ENCODE measurements at places on chromosomes 2 and 18.
A peak's percentile ranks its signal among the peaks of the same experiment; 100 is the strongest.

DNA sequence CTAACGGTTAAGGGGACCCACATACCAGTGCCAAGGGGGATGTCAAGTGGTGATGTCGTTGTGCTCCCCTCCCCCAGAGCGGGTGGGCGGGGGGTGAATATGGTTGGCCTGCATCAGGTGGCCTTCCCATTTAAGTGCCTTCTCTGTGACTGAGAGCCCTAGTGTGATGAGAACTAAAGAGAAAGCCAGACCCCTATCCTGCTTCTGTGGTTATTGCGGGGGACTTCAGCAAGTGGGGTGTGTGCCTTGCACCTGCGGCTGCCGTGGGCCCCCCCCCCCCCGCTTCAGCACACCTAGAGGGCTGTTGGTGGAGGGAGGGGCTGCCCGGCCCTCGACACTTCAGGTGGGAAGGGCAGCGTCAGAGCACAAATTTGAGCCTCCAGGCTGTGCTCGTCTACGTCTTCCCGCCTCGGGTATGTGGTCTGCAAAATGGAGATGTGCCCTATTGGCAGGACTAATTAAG is 6.1 kb downstream of the CTDSP1 start:
- DNase-seq = no peak

DNA sequence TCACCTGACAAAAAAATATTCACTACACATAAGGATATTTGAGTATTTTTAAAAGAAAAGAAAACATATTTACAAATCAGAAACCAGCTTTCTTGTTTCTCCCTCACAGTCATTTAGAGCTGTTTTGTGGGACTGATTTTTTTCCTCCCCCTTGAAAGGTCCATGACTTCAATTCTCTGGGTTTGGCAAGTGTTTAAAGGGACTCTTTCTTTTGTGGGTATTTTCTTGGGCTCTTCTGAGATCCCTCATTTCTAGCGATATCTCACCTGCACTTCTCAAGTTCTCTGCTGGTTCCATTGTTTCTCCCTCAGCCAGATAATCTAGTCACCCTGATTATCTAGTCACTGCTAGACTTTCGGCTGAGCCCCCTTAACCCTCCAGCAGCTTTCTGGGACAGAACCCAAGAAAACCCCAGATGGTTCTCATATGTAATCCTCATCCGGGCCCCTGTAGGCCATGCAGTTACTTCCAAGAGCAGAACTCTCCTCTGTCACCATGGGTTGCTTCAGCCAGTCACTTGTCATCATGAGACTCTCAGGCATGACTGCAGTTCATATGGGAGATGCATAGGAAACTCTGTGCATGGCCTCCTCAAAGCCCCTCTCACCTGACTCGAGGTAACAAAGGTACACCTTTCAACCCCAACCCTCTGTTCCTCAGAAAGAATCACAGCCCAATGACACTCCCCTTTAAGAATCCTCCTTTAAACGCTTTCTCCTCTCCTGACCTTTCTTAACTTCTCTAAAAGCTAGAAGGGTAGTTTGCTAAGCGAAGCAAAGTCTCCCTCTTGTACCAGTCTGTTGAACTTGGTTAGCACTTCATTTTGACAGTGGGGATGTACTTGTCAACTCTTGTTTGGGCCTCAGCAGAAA is 36.7 kb upstream of the ITGA4 start:
- DNase-seq = no peak

- DNase-seq = no peak
These were observed 173.6 kb downstream of the GALR1 start for GRCh38 chr18:77422974-77423867.

DNA sequence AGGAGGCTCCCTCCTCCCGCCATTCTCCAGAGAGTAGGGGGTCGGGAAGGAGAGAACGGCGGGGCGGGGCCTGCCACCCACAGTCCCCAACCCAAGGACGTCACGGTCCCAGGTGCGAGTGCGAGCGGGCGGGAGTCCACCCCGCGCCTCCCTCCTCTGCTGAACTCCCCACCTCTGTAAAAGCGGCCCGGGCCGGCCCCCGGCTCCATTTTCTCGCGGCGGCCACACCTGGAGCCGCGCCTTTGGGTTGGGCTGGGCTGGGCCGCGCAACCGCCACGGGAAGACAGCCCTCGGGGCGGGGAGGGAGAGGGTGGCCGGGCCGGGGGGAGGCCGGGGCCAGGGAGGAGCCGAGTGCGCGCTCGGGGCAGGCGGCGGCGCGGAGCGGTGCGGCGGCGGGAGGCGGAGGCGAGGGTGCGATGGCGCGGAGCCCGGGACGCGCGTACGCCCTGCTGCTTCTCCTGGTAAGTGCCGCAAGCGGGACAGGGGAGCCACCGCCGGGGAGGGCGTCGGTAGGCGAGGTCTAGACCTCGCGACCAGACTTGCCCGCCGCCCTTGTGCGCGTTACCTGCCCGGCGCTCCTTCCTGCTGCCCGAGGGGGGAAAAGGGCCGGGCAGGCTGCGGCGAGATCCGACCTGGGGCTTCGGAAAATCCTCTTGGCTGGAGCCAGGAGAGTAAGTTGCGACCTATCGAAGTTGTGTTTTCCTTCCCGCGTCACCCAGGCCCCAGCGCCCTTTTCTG is at the start of gene DSG2:
DSG2 (plus strand) TSS at position 342 of the 738 bp plus-strand sequence; CDS start at position 417, 75 bp downstream.
- DNase-seq = peak; percentile 67

DNA sequence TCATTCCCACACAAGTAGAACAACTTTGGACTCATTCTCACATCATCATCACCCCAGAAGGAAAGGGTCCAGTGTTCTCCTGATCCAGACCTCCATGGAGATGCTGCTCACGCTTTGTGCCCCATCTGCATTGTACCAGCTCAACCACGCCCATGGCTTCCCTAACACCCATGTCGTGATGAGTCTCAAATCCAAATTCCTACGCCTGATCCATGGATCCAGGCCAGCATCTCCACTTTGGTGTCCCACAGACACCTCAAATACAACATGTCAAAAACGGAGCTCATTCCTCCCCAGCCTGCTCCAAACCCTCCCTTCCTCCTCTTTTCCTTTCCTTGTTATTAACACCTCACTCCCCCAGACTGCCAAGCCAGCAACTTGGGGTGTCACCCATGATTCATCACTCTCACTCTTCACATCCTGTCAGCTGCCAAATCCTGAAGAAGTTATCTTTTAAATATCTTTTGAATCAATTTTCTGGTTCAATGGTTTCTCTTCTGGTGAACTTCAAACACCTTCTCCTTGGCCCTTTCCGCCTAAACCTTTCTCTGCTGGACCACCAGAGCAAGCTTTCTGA is 30.2 kb upstream of the FAM124B start:
- no peak for DNase-seq

DNA sequence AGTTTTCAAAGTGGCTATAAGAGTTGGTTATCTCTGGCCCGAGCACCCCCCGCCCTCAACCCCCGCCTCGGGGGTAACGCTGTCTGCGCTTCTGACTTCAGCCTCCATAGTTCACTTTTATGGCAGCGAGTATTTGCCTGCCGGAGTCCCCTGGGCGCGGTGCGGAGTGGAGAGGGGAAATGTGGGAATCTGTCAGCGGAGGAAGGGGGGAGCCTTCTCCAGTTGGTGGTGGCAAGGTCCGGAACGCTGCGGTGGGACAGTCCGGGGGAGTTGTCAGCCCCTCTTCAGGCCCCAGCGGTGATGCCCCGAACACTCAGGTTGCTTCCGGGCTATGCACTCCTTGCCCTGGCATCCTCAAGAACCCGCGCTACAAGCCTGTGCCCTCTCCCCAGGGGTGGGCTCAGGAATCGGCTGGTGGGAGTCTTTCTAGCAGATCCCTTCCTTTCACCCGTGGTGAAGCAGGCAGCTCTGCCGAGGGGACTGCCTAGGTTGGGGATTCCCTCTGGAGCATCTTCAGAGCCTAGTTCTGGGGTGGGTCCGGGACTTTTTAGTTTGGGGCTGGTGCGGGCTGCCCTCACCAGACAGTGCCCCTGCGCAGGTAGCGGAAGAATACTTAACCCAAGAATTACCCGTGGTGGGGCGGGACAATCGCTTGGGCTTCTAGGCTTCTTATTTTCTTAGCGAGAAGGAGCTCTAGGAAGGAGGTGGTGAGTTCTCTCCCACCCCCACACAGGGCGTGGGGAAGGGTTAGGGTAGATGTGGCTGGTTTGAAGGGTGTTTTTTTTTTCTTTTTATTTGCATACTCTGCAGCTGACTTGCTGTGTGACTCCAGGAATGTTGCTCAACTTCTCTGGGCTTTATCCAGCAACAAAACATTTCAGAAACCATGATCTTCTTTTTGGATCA is 1.6 kb downstream of the ATOH8 start:
- DNase-seq = no peak
